ENCODE measurements at places on chromosomes 1 and 21. TPM values are rescaled to one million over a fixed set of nuclear protein-coding genes. Genes with fewer than 3 reads are reported as not detected.

The STUM gene
- total RNA-seq: 1.8 TPM

The RPTN gene
- total RNA-seq: not detected

The TP73 gene
- not detected for total RNA-seq

The QSOX1 gene
- 104 TPM for total RNA-seq

The RAB4A gene
- total RNA-seq: 50.2 TPM

The UBE2U gene
- total RNA-seq: not detected

The ARHGEF10L gene
- 37.0 TPM for total RNA-seq

The C2CD4D gene
- total RNA-seq: not detected

The CAPN2 gene
- total RNA-seq: 190 TPM

The NBPF10 gene
- 3.4 TPM for total RNA-seq

The MROH9 gene
- total RNA-seq: not detected

The GIPC2 gene
- total RNA-seq: 2.7 TPM

The PLK3 gene
- total RNA-seq: 78.0 TPM

The KRTAP6-3 gene
- total RNA-seq: not detected

The DNALI1 gene
- 3.1 TPM for total RNA-seq

The XCL2 gene
- total RNA-seq: 0.64 TPM

The TMPRSS3 gene
- not detected for total RNA-seq

The LRRC71 gene
- 0.32 TPM for total RNA-seq

The TDRKH gene
- 4.9 TPM for total RNA-seq

The PYCR2 gene
- total RNA-seq: 48.9 TPM

The PLA2G2D gene
- not detected for total RNA-seq

The TMIGD3 gene
- total RNA-seq: 13.7 TPM

The LAMB3 gene
- 35.6 TPM for total RNA-seq

The SH3D21 gene
- total RNA-seq: 2.6 TPM
